ENCODE measurements at places on chromosomes 12 and 14. TPM values are rescaled to one million over a fixed set of nuclear protein-coding genes. Genes with fewer than 3 reads are reported as not detected.

Gene LGMN
- 59.4 TPM for total RNA-seq

Gene RHEBL1
- total RNA-seq = 4.9 TPM

Gene GLT8D2
- 0.74 TPM for total RNA-seq

Gene HOXC9
- 14.1 TPM for total RNA-seq

Gene BIN2
- 0.13 TPM for total RNA-seq

Gene TBC1D30
- total RNA-seq = 1.7 TPM

Gene ST8SIA1
- total RNA-seq = not detected

Gene KRT73
- not detected for total RNA-seq

Gene FAIM2
- not detected for total RNA-seq

Gene CCDC197
- not detected for total RNA-seq

Gene KITLG
- total RNA-seq = 11.9 TPM

Gene ARHGEF40
- total RNA-seq = 8.7 TPM

Gene FSCB
- not detected for total RNA-seq

Data from A549 treated with RU486 at 1 μM for 4 hours (cell line).